ENCODE measurements at places on chromosomes 12 and 14. TPM values are rescaled to one million over a fixed set of nuclear protein-coding genes. Genes with fewer than 3 reads are reported as not detected.

DNA sequence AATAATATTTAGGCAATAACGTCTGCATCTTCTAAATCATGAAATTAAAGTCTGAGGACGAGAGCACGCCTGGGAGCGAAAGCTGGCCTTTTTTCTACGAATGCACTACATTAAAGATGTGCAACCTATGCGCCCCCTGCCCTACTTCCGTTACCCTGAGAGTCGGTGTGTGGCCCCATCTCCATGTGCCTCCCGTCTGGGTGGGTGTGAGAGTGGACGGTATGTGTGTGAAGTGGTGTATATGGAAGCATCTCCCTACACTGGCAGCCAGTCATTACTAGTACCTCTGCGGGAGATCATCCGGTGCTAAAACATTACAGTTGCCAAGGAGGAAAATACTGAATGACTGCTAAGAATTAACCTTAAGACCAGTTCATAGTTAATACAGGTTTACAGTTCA is 19.3 kb downstream of the CKB start:
- DNase-seq: no peak

GRCh38 chr12:1644534-1645438 is 15.8 kb downstream of the WNT5B start:
- no peak for DNase-seq

DNA sequence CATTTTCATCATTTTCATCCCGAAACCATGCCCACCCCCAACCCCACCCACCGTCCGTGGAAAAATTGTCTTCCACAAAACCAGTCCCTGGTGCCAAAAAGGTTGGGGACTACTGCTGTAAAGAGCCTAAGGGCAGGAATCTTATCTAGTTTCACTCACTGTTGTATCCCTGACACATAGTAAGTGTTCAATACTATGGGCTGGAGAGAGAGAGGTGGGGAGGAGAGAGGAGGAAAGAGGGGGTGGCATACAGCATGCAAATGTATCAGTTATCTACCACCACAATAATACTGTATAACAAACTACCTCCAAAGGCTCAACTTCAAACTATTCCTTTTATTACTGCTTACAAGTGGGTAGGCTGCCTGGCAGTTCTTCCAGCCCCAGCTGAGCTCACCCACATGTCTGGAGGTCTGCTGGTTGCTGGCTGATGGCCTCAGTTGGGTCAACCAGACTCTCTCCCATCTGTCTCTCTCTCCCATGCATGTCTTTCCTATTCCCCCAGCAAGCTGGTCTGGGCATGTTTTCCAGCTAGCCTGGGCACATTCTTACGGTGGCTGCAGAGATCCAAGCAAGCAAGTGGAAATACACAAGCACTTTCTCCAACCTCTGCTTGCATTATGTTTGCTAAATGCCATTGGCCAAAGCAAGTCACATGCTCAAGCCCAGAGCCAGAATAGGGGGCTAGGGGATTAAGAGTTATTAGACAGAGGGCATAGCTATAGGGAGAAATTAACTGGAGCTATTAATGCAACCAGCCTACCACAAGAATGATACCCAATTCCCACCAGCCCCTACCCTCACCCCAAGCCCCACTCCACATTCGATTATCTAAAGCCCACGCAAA is 31.6 kb upstream of the FICD start:
- no peak for DNase-seq

GRCh38 chr12:40192704-40193255 is 32.0 kb upstream of the LRRK2 start:
- DNase-seq: no peak

The KRT81 gene
- total RNA-seq: 244 TPM

The VAMP1 gene
- total RNA-seq: 4.8 TPM

- DNase-seq: no peak
Measured at GRCh38 chr12:21615431-21615830, 10.8 kb upstream of the GYS2 start.

DNA sequence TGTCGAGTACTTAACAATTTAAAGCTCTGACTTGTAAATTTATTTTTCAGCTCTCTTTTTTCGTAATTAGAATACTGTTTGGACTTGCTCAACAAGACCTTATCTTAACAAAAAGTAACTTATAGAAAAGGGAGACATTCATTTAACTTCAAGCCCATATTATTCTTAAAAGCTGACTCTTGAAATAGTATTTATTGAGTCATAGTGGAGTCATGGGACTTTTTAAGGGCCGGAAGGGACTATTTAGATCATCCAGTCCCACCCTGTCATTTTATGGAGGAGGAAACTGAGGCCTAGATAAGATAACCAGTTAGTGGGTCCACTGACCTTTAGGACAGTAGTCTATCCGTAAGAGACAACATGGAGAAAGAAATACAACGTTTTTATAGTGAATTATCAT is 1.5 kb downstream of the RAP1B start:
- DNase-seq: no peak

The KRT72 gene
- not detected for total RNA-seq

DNA sequence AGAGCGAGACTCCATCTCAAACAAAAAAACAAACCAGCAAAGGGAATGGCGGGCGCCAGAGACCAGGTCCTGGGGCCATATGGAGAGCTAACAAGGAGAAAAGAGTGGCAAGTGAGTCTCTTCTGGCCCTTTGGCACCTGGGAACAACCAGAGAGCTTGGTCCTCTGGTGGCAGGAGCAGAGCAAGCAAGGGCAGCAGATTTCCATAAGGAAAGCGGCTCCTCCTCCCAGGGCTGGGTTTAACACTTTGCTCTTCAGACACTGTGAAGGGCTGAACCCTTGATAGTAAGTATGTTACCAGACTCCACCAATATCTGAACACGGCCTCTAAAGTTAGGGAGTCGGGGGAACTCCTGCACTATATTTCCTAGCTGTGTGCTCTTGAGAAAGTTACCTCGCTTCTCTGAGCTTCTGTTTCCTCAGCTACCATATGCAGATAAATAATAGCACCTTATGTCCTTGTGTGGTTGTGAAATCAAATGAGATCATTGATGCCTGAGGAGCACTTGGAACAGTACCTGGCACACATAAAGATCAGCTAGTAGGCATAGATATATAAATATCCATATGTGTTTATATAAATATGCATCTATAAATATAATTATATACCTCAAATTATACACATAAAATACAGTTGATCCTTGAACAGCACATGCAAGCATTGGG is 33.4 kb upstream of the PLEKHG6 start:
- DNase-seq: no peak

DNA sequence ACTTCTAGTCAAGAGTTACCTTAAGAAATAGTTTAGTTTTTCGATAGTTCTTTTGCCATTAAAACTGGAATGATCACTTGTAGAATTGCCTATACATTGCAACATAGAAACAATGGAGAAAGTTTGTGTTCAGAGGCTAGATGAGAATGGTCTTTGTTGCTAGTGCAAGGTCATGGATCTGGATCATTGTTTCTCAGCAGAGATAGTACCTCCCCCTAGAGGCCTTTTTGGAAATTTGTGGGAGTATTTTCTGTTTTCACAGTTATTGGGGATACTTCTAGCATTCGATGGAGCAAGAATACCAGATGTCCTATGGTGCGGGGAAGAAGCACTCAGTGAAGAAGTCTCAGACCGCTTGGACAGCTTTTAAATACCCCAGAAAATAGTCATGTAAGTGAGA is 138.8 kb upstream of the HMGA2 start:
- DNase-seq: no peak

DNA sequence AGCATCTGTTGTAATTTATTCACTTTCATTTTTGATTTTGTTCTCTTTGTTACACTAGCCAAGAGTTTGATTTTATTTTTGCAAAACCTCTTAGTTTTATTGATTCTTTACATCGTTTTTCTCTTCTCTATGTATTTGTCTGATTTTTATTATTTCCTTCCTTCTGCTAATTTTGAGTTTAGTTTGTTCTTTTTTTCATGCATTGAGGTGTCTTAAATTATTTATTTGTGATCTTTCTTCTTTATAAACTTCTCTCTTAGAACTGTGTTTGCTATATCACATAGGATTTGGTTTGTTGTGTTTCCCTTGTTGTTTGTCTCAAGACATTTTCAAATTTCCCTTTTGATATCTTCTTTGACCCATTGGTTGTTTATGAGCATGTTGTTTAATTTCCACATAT is 51.7 kb upstream of the NFKBIA start:
- no peak for DNase-seq

DNA sequence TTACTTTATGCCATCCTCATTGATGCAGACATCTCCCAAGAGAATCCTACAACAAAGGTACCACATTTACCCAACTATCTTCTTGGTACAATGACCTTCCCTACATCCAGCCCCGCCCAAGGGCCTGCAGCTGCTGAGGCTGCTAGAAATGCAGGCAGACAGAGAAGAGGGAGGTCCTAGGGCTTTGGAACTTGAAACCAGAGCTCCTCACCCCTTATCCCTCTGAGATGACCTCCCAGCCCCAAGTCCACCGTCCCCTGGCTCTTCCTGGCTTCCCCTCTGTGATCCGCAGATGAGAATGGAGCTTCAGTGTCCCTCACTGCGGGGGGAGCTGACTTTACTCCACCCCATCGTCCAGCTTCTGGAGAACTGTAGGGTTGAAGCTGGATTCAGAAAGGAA is 1.6 kb upstream of the TNFRSF1A start:
- no peak for DNase-seq

- no peak for DNase-seq
Measured at GRCh38 chr12:96636895-96637294, 147.5 kb downstream of the CFAP54 start.

Measured in kidney epithelial cell (primary cell).